ENCODE measurements at places on chromosomes 16 and 17.

- no peak for DNase-seq
These were observed 7.8 kb downstream of the TTLL6 start for GRCh38 chr17:48809182-48809581.

- DNase-seq, result no peak
These were observed 528 bp downstream of the ITFG1 start for GRCh38 chr16:47460359-47460710.

DNA sequence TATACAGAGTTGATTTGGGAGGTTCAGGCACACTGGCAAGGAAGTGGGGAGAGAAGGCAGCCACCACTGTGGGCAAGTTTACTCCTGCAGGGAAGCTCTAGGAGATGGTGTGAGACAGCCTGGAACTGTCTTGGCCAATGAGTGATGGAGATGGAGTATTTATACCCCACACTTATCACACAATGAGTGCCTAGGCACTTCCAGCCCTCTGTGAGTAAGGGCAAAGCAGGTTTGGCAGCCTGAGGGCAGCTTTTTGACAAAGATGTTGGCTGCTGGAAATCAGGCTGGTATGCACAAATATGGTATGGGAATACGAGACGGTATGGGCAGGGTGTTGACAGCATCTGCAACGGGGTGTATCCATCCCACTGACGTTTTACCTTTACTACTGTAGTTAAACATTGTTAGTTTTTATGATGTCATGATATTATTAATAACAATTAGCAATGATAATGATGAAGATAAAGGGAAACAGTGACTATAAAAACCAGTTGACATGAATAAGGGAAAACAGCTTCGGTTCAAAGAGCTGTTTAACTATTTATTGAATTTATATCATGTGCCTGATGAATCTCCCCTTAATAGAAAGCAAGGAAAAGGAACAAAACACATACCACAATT is 149.9 kb downstream of the CDK5R1 start:
- no peak for DNase-seq

DNA sequence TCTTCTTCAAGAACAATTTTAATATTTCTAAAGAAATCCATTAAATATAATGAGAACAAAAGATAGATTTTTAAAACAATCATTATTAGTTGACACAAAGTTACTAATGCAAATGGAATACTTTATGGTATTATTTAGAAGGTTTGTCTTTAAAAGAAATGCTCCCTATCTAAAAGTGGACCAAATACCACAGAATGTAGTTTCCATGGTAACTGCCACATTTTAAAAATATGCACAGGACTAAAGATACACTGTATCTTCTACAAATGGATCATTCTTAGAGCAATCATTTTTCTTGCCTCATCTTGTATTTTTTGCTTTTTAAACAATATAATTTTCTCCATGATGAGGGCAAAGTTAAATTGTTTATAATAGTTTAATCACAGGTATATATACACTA is 296.0 kb downstream of the CEP112 start:
- DNase-seq, result no peak

DNA sequence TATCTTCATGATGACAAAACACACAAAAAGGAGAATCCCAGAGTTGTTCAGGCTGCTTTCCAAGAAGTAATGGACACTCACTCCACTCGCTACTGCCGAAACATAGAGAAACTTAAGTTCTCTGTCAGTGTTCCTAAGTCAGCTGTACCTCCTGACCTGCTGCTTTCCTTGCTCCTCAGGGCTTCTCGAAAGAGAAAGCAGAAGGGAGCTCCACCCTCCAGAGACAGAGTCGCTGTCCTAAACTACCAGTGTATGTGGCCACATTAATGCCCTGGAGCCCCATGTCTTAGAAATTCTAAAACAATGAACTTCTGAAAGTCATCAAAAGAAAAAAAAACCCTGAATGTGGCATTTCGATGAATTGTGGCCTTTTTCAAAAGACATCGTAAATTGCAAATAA is 390.8 kb upstream of the MON1B start:
- DNase-seq, result no peak

GRCh38 chr17:49845321-49845720 is 2.5 kb downstream of the TAC4 start:
- DNase-seq, result no peak

DNA sequence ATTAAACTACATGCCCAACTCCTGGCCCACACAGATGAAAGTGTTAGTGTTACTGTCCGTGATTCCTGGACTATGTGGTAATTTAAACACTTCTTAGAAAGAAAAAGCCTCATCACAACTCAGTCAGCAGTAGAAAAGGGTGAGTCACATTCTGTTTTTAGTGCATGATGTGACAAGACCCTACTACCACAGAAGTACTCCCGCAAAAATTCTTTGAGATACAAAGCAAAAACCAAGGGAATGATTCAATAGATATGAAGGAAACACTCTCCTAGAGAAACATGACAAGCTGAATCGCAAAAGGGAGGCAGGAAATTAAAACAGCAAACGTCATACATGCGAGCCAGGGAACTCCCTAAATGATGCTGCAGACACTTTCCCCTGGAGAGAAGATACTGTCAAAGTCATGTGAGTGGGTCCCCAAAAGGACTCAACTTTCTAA is 14.4 kb downstream of the SNN start:
- peak; percentile 0 for DNase-seq
